ENCODE measurements at places on chromosomes 6 and 20.

DNA sequence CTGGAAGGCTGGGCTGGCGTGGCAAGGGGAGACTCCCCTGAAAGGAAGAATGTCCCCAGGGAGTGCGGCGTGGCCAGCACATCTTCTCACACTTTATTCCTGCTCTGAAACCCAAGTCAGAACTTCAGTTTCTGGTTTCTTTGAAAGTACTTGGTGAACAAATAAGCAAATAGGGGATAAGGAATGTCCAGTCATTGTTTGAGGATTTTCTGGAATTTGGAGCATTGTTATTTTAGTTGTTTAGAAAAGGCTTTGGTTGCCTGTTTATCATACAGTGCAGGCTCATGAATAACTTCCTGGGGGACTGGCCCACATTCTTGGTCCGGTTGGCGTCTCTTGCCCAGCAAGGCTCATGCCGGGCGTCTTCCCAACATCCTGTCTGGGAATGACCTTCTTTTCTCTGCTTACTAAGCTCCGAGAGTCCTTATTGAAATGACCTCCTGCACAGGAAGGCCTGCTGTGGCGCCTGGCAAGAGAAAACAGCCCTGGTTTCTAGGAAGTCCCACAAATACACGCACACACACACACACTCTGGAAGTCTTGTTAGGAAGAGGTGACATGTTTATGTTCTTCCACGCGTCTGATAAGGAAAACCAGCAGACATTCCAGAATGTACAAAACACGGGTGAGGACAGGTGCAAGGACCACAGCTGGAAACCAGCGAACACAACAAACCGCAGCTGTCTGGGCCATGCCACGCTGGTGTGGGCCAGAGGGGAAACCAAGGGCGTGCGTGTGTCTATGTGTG is 71.9 kb downstream of the TMEM170B start:
- DNase-seq = no peak

DNA sequence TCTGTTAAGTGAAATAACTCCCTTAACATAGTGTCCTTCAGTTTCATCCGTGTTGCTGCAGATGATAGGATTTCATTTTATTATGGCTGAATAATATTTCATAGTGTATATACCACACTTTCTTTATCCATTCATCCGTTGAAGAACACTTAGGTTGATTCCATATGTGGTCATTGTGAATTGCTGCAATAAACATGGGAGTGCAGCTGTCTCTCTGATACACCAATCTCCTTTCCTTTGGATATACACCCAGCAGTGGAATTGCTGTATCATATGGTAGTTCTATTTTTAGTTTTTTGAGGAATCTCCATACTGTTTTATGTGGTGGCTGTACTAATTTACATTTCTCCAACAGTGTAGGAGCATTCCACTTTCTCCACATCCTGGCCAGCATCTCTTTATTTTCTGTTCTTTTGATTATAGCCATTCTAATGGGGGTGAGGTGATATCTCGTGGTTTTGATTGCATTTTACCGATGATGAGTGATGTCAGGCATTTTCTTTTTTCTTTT is 193.2 kb downstream of the SLC16A10 start:
- DNase-seq = no peak

GRCh38 chr6:81734081-81734480 is 18.4 kb downstream of the TENT5A start:
- DNase-seq = no peak

- DNase-seq = no peak
These were observed 42.2 kb upstream of the IFNGR1 start for GRCh38 chr6:137261361-137261760.

DNA sequence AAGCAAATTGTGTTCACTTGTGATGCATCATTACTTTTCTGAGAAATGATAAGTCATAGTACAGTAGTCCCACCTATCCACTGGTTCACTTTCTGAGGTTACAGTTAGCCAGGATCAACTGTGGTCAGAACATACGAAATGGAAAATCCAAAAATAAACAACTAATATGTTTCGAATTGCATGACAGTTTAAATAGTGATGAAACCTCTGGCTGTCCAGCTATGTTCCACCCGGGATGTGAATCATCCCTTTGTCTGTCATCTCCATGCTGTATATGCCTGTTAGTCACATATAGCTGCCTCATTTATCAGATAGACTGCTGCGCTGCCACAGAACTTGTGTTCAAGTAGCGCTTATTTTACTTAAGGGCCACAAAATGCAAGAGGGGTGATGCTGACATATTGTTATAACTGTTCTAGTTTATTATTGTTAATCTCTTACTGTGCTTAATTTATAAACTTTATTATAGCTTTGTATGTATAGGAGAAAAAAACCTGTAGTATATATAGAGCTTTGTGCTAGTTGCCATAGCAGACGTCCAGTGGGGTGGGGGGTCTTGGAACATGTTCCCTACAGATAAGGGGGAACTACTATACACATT is 29.2 kb downstream of the AFDN start:
- DNase-seq = no peak

DNA sequence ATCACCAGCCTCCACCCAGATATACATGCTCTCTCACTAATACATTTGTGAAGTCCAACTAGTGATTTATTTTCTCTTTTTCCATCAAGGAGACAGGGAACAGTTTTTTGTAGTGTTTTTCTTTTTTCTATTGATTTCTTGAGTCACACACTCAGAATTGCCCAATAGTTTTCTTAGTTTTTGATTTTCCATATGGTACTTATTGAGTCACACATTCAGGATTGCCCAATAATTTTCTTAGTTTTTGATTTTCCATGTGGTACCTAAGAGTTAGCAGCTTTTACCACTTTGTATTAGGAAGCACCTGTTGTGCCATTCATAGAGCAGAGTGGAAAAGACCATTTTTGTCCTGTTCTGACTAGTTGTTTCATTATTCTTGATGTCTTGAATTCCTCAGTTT is 1268.8 kb downstream of the EPHA7 start:
- no peak for DNase-seq

GRCh38 chr6:16618962-16619361 is 142.3 kb downstream of the ATXN1 start:
- DNase-seq = no peak

GRCh38 chr6:159085396-159085895 is 40.7 kb upstream of the TAGAP start:
- DNase-seq = no peak
